GM10248 (cell line): ENCODE measurements at places on chromosomes 2 and 18.

DNA sequence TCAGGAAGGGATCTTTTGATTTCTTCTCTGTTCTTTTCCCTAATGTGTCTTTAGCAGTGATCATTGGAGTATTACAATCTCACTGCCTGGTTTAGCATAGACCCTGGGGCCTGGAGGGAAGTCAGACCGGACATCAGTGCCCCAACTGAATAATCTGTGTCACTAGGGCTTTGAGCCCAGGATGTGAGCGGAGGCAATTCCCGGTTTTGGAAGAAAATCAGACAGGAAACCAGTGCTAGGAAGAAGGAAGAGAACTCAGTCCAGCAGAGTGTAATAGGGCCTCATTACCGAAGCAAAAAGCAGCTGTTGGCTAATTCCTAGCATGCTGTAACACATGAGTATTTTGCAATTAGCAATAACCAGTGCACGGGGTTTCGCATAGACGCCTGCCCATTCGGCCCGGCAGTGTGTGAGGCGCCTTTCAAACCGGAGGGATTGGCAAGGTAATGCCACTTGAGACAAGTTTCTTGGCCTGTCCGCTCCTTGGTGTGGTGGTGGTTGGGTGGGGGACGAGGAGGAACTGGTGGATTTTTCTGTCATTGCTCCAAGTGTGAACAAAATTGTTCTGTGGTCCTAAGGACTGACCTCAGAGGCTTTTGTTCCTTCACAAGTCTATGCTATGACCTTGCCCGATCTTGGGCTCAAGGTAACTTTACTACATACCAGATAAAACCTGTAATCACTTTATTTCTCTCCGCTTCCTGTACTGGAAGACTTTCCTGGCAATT, 2.8 kb downstream of the FOSL2 start:
- DNase-seq, result no peak

DNA sequence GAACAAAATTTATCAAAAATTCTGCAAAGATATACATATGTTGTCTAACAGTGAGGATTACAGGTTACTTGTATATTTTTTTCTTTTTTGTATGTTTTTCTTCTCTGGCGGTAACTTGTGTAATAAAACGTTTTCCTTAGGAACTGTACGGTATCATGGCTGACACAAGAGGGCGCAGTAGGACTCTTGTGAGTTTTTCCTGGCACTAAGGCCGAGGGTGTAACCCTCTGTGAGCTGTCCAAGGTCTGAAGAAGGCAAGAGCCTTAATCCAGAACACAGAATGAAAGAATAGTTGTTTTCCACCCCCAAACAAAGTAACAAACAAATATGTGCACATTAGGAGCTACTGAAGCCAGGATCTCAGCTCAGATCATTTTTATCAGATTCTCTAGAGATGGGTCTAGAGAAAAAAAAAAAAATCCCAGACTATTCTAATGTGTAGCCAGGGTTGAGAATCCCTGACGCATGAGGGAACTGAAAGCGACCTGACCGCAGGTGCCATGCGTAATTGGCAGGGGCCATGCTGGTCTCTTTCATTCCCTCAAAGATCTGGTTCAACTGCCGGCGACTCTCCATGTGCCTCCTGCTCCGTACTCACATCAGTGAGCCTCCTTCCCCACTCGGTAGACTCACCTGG, 27.0 kb downstream of the TMEM200C start:
- DNase-seq, result peak; percentile 45

DNA sequence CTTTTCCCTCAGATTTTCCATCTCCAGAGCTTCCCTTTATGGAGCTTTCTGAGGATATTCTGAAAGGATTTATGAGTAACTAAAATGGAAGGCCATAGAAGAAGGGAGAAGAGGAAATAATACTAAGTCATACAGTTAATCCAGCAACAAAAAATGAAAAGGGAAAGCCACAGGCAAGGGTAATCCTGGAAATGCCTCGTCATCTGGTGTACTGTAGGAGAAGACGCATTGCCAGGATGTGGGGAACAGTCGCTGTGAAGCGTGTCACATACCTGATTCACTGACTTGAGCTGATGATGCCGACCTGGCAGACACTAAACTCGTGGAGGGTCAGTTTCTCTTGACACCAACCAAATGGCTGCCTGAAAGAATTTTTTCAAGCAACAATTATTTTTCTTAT, 34.7 kb upstream of the ALPP start:
- DNase-seq, result no peak

DNA sequence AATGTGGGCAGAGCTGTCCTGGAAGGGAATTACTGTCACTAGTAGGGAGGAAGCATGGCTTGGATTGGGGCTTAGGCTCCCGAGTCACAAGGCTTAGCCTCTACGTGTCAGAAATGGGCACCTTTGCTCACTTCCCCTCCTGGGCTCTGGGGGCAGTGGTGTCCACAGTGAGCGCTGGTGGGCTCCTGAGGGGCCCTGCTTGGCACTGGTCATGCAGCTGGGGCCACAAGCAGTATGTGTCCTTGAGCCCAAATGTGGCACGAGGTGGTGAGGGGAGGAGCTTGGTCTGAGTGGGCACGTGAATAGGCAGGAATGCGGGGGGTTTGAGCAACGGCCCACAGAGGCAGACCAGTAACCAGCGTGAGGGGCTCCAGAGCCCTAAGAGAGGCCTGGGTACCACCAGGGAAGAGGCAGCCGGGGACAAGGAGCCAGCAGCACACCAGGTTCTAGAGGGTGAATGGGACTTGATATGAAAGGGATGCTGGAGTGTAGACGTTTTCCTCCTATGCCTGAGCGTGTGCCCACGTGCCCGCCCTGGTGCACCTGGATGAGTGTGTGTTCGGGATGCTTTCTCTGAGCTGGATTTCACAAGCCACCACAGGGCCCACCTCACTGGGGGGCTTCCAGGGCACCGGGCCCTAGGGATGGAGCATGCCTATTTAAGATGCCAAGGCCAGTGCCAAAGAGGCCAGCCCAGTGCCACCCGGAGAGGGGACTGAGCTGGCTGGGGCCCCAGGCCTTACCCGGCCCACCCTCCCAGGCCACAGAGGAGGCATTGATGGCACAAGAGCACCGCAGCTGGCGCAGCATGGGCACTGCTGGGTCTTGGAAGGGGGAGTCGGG, 22.8 kb upstream of the PTMA start:
- DNase-seq, result no peak

DNA sequence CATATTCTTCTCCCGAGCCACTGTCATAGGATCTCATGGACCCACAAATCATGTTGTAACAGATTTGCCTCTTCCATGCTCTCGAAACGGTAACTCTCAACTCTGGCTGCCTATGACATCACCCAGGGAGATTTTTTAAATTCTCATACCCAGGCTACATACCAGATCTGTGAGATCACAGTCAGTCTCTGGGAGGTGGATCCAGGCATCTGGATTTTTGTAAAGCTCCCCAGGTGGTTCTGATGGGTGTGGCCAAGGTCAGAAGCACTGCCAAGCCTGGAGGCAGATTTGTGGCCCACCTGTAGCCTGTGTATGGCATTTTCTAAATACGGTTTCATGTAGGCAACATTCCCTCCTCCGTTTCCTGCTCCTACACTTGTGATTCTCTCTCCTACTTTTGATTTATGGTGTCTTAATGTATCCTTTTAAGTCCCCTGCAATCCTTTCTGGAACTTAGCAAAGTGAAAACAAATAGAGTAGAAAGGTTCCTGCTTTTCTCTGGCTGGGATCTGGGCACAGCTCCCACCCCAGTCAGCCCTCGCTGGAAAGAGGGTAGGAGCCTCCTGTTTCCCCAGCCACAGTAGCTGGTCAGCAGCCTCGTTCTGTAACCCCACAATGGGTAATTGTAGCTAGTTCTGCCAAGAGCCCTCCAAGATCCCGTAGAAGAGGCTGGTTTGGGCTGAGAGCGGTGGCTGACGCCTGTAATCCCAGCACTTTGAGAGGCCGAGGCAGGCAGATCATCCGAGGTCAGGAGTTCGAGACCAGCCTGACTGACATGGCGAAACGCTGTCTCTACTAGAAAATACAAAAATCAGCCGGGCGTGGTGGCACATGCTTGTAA, 96.2 kb downstream of the KLHL29 start:
- no peak for DNase-seq

- DNase-seq, result no peak
Observed at GRCh38 chr2:22934747-22935146, 450.2 kb upstream of the KLHL29 start.

DNA sequence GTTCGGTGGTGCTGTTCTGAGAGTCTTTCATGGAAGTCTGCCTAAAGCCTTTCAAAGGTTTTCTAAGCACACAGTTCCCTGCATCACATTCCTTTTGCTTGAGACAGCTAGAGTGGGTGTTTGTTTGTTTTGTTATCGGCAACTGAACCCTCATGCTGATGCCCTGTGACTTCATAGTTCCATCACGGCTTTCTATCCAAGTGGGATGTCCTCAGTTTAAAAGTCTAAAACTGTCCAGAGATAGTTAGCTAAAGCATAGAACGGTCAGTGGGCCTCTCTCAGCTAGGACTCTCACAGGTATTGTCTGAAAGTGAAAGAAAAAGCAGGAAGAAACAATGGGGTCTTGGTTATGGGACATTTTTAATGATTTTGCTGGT, 337.3 kb downstream of the OSR1 start:
- DNase-seq, result no peak

DNA sequence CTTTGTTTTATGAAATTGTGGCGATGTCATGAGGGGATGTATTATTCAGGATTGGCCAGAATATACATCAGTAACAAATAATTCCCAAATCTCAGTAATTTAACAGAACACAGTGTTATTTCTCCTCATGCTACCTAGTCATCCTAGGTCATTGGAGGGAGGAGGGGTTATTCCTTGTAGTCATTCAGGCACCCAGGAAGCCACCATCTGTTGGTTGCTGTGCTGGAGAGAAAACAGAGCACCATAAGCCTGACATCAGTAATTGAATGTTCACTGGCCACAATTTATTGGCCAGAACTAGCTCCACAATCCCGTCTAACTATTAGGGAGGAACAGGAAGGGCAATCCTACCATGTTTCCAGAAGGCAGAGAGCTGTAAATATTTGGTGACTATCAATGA, 303.5 kb upstream of the CELF4 start:
- no peak for DNase-seq

GRCh38 chr18:40208958-40209357, 1746.1 kb upstream of the PIK3C3 start:
- DNase-seq, result no peak

- DNase-seq, result no peak
Observed at GRCh38 chr2:180006231-180006630, 866 bp downstream of the CWC22 start.

- peak; percentile 65 for DNase-seq
Observed at GRCh38 chr2:62313449-62314227, 117.7 kb downstream of the B3GNT2 start.

DNA sequence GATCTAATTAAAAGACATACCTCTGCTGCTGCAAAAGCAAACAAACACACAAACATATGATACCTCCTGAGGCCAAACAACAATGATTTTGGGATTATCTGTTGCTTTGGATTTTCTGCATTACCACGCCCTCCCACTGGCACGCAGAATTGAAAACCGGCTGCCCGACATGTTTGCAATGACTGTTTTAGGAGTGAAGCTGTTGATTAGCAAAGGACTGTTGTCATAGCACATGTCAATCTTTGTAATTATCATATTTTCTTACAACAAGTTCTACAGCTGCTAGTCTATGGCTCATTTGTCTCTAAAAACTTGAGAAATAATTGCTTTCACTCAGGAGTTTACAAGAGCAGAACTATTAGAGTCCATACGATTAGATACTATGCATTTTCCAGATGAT, 94.4 kb upstream of the MEIS1 start:
- DNase-seq, result no peak

DNA sequence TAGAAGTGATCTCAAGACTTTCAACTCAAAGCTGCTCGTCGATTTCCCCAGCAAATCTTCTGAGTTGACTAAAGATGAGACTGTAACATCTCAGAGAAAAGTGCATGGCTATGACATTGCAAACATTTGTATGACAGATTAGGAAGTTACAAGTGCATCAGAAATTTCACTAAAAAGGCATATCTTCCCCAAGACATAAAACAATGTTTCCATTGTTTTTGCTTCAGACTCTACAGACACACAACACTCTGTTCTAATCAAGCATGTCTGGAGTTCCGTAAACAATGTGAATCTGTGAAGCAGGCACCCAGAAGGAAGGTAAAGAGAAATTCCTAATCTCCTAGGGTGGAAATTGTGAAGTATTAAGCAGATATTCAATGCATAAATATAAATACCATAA, 144.6 kb upstream of the LYPD1 start:
- no peak for DNase-seq

DNA sequence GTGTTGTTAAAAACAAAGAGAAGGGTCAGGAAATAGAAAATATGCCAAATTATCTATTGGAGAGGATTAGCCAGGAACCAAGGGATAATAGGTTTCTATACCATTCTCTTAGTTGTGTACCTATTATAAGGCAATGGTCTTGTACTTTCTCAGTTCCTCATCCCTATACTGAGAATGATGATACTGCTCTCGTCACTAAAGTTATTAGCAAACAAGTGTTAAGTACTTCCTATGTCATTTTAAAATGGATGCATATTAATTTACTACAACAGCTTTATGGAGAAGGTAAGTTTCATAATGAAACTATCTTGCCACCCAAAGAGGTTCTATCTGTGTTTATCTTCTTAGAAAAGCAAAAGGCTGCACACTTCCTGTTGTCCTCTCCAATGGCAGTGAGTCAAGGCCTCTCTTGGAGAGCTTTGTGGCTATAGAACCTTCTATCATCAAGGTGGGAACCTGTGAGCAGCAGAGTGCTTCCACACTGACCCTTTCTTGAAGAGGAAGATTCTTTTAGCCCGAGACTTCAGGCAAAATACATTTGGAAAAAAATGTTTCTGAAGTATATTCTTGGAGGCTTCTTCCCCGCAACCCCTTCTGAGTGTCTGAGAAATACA, 460.7 kb upstream of the FANCL start:
- DNase-seq, result no peak

- DNase-seq, result no peak
Observed at GRCh38 chr2:69251943-69252342, 135.1 kb downstream of the GFPT1 start.

GRCh38 chr18:35466334-35466733, 31.4 kb downstream of the INO80C start:
- peak; percentile 63 for DNase-seq

GRCh38 chr2:167398873-167399272, 510.6 kb downstream of the XIRP2 start:
- no peak for DNase-seq

DNA sequence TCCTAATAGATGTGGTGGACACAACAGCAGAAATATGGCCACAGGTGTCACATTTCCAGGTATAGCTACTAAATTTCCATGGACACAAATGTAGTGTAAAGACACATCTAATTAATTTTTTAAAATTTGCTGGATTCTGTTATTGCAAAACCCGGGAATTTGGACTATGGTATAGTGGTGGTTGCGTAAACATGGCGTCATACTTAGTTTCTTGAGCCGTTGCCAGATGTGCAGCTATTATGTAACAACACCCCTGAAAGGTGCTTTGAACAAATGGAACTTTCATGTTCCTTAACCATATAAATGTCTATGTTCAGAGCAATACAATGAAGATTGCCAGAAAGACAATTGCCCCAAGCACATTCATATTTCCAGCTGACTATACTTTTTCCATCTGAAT, 85.9 kb downstream of the HRH4 start:
- no peak for DNase-seq

GRCh38 chr18:8662560-8663255, 42.6 kb upstream of the MTCL1 start:
- no peak for DNase-seq

GRCh38 chr2:118970396-118971135, 28.6 kb downstream of the MARCO start:
- DNase-seq, result peak; percentile 6

GRCh38 chr2:1633936-1634587, 110.3 kb downstream of the PXDN start:
- no peak for DNase-seq
